ENCODE measurements at places on chromosomes 2 and 18.
A peak's percentile ranks its signal among the peaks of the same experiment; 100 is the strongest.

DNA sequence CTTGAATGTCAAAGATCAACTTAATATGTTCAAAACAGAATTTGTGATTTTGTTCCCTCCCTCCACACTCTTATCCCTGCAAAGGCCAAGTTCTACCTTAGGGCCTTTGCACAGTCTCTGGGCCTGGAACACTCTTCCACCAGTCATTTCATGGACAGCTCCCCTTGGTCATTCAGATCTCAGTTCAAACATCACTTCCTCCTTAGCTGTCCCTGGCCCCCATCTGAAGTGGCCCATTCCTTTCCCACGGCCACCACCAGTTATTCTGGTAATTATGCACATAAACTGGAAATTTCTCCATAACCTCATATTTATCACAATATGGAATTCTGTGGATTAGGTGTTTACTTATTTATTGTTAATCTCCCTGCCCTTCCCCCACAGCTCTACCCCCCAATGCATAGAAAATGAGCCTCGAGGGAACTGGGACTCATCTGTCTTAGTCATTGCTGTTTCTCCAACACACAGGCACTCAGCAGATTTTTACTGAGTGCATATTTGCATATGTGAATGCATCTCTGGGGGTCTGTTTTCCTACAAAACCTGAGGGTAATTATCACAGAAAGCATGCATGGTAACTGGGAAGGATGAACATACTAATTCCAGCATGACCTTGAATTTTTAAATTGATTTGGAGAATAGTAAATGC is 35.5 kb upstream of the SPTBN1 start:
- DNase-seq = no peak

DNA sequence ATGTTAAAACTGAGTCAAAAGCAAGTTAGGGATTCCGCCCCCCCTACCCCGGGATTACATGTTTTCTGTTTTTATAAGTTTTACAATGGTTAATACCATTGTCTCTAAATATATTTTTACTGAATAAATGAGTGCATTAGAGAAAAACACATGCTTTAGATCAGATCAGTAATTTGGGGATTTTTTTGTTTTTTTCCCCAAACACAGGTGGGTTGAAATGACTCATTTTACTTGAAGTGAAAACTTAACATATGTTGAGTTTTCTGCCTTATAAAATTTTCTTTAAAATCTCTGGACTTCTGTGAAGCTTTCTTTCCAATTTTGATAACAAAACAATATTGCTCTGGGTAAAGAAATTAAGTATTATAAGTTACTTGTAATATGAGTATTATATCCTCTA is 114.4 kb downstream of the AGPS start:
- DNase-seq = no peak

DNA sequence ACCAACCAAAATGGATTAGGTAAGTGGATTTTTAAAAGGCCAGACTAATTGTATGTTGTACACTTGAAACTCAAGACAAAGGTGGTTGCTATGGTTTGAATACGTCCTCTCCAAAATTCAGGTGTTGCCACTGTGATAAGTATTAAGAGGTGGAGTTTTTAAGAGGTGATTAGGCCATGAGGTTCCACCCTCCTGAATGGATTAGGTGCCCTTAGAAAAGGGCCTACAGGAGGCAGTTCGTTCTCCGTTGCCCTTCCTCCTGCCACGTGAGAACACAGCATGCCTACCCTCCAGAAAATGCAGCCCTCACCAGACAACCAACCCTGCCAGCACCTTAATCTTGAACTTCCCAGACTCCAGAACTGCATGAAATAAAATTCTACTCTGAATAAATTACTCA is 51.2 kb downstream of the CHMP3 start:
- no peak for DNase-seq

DNA sequence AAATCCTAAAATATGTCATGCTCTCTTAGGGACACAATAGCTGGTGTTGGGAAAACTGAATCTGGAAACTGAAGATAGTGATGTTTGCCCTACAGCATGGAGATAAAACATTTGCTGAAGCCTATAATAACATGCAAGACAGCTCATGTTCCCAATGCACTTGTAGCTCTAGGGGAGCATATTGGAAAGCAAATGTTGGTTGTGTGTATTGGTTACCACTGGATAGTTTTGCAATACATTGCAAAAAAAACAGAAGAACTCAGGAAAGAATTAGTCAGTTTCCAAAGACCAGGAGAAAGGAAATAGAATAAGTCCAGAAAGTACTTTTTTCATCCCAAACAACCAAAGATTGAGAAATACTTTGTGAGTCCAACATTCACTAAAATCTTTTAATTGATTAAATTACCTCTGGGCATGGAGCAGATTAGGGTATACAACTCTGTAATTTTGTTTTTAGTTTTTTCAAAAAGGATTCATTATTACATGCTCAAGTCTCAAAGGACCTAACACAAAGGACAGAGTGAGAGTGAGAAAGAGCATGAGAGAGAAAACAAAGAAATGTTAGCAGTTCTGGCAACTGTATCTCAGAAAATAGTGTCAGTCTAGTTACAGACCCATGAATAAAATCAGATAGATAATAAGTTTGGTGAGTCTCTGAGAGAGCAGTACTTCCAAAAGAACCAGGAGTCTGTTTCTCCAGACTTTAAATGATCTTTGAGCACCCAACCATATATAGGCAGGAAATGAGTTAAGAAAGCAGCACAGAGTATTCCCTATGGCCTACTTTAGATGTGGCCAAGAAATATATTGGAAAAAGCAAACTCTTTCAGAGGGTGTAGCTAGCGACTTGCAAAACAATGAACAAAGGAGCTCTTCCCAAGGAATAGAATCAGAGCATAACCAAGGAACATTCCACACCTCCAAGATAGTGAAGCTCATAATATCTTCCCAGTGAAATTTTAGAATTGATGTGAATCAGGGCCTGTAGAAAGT is 36.6 kb upstream of the COL3A1 start:
- DNase-seq = peak; percentile 87

- DNase-seq = peak; percentile 36
These were observed 29.3 kb downstream of the ZC3H15 start for GRCh38 chr2:186515376-186515775.

DNA sequence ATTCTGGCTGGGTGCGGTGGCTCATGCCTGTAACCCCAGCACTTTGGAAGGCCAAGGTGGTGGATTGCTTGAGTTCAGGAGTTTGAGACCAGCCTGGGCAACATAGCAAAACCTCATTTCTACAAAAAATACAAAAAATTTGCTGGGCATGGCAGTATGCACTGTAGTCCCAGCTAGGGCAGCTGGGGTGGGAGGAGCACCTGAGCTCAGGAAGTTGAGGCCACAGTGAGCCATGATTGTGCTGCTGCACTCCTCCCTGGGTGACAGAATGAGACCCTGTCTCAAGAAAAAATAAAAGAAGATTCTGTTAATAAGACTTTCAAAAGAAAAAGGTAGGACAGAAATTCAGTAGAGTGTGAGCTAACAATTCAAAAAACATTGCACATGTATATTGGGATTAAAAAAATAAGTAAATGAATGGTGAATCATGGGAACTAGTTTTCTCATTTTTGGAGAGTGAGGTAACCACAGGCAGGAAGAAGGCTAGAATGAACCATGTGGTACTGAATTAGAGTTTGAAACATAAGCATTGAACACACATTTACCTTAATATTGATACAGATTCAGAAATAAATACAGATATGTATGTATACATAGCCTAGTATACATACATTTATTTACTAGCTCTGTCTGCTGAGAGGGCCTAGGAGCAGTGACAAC is 53.5 kb downstream of the NCOA1 start:
- DNase-seq = no peak

DNA sequence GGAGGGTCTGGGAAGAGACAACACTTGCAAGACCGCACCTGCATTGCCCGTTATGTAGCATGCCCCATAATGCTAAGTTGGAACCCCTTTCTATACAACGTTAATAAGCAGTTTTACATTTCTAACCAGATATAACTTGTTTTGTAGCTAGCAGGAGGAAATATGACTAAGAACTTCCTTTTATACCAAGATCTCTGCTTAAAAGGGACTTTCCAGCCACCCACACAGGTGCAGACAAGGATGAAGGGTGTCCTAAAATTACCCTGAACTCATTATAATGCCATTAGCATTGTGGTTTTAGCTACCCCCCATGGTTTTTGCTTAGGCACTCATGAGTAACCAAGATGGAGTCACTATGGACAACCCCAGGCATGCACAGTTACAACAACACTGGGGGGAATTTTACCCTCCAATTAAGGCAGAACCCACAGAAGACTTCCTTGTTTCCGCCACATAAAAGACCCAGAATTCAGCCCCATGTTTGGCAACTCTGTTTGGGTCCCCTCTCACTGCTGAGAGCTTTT is 362.8 kb downstream of the CBLN2 start:
- DNase-seq = no peak

GRCh38 chr2:30662268-30663131 is 144.7 kb downstream of the CAPN13 start:
- peak; percentile 34 for DNase-seq

DNA sequence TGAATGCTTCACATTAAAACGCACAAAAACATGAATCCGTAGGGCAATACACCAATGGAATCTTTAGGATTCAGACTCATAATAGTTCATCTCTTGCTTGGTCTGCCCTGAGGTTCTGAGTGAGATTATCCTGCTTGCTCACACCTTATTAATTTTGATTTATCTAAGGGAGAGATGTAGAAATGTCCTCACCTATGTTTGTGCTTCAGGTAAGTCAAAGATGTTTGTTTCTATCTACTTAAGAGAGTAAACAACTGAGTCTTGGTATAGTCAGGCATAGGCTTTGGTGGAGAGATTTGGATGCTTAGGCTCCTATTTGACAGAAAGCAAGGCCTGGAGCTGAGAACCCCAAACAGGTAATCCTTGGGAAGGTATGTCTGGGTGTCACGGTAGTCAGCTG is 231.0 kb upstream of the TNP1 start:
- DNase-seq = no peak

GRCh38 chr2:47528874-47529273 is 125.9 kb downstream of the MSH2 start:
- peak; percentile 38 for DNase-seq

GRCh38 chr2:141062031-141062430 is 1068.8 kb downstream of the LRP1B start:
- no peak for DNase-seq

GRCh38 chr18:70394672-70395071 is 105.8 kb downstream of the SOCS6 start:
- no peak for DNase-seq

DNA sequence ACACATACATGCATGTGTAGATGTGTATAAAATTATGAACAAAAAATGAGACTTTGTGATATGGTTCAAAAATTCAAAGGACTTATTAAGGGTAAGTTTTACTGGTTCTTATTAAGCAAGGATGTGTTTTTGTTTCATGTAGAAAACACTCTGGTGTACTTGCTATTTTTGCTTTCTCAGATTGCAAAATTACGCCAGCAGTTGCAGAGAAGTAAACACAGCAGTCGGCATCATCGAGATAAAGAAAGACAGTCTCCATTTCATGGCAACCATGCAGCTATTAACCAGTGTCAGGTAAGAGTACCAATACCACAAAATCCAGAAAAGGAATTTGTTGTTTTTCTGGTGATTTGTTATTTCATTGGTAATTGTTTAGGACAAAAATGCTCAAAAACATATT is 91.3 kb downstream of the FAM117B start:
- peak; percentile 6 for DNase-seq

- no peak for DNase-seq
These were observed 35.8 kb upstream of the ARHGAP25 start for GRCh38 chr2:68698567-68699377.
